ENCODE measurements at places on chromosomes 12 and 14.

DNA sequence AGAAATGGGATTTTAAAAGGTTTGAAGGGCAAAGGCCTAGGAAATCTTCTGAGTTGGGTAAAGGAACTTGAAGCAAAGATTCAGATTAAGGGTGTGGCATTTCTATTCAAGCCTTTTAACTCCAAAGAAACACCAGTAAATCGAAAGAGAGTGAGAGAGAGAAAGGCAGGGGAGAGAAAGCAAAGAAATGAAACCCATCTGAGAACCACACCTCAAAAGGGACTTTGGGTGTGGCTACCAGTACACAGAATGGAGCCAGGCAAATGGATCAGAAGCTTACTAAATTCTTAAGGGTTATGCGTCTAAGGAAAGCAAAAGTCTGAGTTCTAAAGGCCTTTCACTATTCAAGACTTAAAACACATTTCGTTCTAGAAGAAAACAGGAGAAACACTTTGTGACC, 277.4 kb downstream of the BCL11B start:
- no peak for DNase-seq

DNA sequence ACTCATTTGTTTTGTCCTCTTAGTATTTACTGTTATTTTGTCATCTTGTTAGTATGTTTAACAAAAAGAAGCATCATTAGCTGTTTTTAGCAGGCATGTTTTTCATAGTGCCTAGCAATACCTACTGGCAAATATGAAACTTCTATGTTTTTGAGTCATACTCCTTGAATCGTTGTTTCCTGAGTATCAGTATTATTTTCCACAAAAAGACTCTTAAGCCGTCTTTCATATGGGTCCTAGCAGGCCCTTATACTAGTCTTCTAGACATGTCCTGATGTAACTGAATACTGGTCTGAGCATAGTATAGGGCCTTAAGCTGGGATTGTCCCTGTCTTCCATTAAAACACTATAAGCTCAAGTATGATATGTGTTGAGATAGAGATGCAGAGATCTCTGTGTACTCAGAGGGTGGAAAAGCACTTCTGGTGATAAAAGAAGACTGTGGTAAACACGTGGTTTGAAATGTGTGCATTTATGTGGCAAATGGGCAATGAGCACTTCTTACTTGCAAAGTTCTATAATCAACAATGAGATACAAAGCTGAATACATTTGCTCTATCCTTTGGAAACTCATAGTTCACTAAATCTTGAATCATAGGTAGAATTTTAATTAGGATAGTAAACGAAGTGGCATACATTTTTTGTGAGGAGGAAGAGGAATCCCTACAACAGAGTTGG, 348.8 kb downstream of the PDZRN4 start:
- no peak for DNase-seq

DNA sequence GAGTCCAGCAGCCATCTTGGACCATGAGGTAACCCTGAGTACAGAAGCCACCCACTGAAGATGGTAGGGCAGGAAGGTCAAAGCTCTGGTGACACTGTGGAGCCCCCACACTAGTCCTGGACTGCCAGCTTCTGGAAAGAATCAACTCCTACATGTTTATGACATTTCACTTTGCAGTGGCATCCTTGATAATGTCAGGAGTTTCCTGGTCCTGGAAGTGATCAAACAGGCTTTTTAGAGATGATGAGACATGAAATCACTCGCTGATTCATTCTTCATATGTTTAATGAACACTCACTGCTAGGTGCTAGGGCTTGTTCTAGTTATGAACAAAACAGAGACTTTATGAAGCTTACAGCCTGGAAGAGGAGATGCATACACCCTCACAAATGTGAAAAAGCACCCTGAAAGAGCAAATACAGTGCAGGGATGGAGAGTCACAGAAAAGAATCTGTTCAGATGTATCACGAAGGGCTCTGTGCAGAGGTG, 15.8 kb upstream of the HNF1A start:
- DNase-seq = no peak

GRCh38 chr12:53327435-53328042, 6.1 kb upstream of the AAAS start:
- DNase-seq = no peak

DNA sequence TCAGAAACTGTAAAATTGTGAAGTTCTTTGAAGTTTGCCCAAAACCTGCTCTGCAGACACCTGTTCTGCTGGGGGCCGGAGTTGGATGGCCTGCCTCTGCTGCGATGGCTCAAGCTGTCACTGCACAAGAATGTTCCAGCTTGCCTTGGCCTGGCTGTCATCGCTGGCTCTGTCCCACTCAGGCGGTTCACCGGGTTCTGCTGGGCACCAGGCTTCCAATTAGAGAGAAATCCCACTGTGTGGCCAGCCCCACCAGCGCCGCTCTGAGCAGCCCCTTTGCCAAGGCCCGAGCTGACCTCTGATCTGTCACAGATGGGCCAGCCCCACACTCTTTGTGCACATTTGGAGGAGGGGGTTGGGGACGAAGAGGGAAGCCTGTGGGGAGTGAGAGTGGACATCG, 71.7 kb upstream of the GPATCH2L start:
- DNase-seq = no peak

DNA sequence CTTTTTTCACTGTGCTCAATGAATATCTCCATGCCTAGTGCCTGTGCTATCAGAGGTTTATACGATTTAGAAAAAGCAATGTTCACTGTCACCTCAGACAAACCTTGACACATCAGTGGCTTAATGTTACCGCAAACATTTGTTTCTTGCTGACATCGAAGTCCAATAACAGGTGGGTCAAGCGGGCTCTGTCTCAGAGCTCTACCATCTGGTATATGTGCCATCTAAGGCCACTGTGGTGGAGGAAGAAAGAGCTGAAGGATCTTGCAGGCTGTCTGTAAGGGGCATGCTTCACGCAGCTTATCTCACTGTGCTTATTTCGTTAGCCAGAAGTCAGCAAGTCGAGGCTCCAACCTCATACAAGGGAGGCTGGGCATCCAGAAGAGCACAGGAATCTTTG, 189.5 kb upstream of the NTF3 start:
- no peak for DNase-seq

- no peak for DNase-seq
Observed at GRCh38 chr12:115306380-115306779, 622.4 kb upstream of the TBX3 start.

- DNase-seq = no peak
Observed at GRCh38 chr12:45381351-45381750, 165.5 kb downstream of the ANO6 start.

DNA sequence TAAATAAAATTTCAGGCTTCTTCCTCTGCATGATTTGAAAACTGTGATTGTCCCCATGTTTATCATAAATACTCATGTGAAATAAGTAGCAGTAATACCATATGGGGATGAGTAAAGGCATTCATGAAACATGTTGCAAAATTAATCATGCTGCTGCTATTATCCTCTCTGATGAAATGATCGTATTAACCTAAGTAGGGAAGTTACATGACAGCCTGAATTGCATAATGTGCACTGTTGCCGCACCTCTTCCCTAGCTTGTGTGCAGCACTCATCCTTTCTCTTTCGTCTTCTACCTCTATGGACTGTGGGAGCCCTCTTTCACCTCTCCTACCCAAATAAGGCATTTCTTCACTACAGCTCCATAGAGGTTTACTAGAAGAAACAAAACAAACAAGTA, 367.6 kb downstream of the SOX5 start:
- DNase-seq = no peak

GRCh38 chr14:94571950-94572349, 9.3 kb upstream of the SERPINA5 start:
- no peak for DNase-seq

- DNase-seq = no peak
Observed at GRCh38 chr12:15336768-15337553, 14.7 kb downstream of the PTPRO start.

GRCh38 chr14:83842547-83842946, 1687.4 kb upstream of the FLRT2 start:
- peak; percentile 93 for DNase-seq

GRCh38 chr14:34824256-34824655, 50.9 kb downstream of the BAZ1A start:
- DNase-seq = no peak

DNA sequence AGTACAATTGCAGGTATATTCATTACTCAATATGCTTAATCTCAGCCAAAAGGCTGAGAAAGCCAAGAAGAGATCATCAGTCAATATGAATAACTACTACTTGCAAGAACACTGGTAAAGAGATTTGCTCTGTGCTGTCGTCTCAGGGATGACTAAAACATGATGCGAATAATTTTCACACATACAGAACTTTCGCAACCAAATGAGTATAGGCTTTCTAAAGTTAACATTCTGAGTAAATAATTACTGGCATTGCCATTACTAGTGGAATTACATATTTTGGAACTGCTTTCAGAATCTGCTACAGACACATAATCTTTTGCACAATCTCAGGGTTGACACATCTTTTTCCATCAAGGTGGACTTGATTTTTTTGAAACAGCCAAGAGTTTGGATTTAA, 24.7 kb downstream of the NCKAP1L start:
- DNase-seq = no peak

DNA sequence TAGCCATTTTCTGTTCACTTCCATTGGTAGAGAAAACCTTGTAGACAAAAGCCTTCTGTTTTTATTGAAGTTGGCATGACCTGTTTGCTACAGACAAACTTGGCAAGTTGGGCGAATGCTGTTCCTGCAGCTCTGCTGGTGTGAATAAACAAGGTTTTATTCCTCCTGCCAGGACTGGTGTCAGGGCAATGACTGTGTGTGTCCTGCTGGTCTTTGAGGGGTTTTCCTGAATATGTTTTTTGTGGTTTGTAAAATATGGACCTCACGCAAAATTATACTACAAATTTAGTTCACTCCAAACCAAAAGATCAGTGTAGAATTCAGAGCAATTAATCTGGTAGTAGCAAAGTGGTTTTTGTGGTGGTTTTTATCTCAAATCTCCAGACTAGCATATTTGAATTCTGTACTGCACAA, 140.8 kb downstream of the ERC1 start:
- no peak for DNase-seq

GRCh38 chr14:76546426-76547221, 170.7 kb downstream of the ESRRB start:
- DNase-seq = no peak

DNA sequence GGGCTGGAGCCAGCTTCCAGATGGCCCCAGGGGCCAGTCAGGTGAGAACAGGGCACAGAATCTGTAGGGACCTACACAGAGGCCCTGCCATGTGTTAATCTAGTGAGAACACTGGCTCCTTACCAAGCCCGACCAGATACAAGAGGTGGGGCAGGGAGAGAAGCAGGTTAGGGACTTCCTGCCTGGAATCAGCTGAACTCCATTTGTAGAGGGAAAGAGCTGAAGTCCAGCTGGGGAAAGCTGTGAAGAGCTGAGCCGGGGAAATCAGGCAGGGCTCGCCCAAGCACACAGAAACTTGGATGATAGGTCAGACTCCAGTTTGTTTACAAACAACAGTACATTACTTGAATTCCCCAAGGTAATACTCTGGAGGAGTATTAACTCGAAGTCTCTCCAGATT, 46.7 kb downstream of the PTGER2 start:
- DNase-seq = no peak

- no peak for DNase-seq
Observed at GRCh38 chr12:71216725-71217579, 59.2 kb upstream of the TSPAN8 start.

DNA sequence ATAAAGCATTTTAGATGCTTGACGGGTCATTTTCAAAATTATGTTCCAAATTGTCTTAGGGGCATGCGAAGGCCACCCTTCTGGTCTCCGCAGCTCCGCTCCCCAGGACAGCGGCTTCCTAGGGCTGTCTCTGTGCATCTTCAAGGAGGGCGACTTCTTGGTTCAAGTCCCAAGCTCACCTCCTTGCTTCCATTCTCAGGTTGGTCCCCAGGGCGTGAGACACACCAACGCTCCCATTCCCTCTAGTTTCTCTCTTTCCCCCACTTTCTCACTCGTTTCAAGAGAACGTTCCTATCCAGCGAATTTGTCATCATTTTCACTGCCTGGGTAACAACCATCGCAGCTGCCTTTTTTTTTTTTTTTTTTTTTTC, 109.4 kb upstream of the CCND2 start:
- DNase-seq = no peak

GRCh38 chr14:74362361-74362915, 14.2 kb downstream of the VRTN start:
- no peak for DNase-seq

All from NCI-H1436 treated with DMSO at 0.1 percent for 48 hours (cell line).